Activated CD4-positive, alpha-beta T cell treated with anti-CD3 and anti-CD28 coated beads, Interleukin-2, amount 50 U/mL, for 24 hours (primary cell): ENCODE measurements at places on chromosomes 1 and 21.
A peak's percentile ranks its signal among the peaks of the same experiment; 100 is the strongest.

- no peak for DNase-seq
Measured at GRCh38 chr1:125087247-125087646, 3902.5 kb downstream of the SRGAP2C start.

GRCh38 chr1:40575336-40575735 is 43.9 kb downstream of the ZNF684 start:
- no peak for DNase-seq

GRCh38 chr1:118297521-118297920 is 112.5 kb upstream of the SPAG17 start:
- no peak for DNase-seq

DNA sequence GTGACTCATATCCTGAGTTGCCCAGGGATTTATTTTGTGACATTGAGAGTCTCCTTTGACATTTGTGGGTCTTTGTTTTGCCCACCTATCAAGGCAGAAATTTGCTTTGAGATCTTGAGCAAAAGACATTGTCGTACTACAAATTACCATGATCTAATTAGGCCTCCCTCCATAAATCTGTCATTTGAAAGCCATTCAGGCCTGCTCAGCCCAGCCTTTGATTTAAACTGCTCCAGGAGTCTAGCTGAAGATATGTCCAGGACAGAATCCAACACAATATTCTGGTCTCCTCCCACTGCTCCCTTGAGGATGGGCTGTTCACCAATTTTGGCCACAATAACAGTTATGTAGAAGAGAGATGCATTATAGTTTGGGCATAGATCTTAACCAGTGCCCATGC is 86.7 kb downstream of the PROX1 start:
- no peak for DNase-seq

- no peak for DNase-seq
Measured at GRCh38 chr1:47996406-47997226, 569 bp downstream of the TRABD2B start.

DNA sequence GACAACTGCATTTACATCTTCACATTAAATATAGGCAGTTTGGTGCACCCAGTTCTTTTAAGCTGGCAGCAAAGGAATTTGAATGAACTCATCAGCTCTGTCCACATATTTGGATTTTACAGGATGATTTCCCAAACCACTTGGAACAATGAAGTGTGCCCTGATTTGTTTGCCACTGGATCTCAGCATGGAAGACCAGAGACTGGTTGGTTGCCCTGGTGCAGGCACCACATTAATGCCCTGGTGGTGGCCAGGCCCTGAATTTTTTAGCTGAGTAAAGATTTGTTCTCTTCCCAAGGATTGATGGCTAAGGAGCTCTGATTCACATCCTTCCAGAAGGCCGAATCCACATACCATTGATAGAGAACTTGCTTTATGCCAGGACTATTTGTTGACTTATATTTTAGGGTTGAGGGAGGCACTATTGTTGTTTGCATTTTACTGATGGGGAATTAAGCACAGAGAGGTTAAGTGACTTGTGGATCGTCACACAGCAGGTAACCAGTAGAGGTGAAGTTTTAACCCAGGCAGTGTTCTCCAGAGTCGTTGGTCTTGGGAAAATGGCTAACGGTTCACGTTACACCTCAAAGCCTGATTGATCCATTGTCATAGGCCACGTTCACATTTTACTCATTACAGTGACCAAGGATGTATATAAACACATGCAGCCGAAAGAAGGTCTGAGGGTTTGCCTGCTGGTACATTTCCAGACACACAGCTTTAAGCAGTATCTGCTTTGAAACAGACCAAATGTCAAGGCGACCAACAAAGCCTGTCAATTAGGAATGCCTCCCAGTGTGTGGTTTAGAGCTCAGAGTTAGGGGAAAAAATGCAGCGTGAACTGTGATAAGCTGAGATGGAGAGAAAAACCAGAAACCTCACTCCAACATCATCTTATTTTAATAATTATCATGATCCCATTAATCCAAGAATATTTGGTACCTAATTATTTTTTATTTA is 50.7 kb downstream of the KAZN start:
- DNase-seq, result no peak

- DNase-seq, result no peak
Measured at GRCh38 chr1:156153362-156153761, at the start of gene SEMA4A. Gene SEMA4A (plus strand): TSS chr1:156153585. CDS start chr1:156154579, 994 bp downstream.

- no peak for DNase-seq
Measured at GRCh38 chr1:175689396-175689795, 54.0 kb downstream of the TNR start.

DNA sequence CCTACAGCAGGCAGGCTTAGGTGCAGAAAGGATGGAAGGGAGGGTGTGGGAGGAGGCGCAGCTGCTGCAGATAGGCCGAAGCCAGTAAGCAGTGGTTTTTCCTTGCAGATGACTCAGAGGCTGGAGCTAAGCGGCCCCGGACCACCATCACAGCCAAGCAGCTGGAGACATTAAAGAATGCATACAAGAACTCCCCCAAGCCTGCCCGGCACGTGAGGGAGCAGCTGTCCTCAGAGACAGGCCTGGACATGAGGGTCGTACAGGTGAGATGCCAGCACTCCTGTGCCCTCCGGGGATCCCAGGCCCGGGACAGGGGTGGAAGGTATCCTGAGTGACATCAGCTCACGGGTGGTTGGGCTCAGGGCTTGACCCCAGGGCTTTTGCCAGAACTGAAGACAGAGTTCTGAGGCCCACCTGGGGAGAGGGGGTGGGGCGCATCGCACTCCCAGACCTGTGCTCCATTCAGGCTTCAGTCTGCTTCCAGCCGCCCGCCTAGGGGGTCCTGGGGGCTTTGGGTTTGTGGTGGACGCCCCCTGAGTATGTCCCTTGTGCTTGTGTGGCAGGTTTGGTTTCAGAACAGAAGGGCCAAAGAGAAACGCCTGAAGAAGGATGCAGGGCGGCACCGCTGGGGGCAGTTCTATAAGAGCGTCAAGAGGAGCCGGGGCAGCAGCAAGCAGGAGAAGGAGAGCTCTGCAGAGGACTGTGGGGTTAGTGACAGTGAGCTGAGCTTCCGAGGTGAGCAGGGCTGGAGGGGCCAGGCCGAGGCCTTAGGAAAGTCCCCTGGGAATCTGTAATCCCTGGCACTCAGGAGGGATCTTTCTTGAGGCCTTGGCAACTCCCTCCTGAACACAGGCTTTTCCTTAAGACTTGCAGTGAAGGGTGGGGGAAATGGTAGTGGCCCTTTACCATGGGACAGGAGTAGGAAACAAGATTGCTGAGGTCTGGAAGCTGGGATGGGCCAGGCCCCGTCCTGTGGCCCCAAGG is 41.5 kb downstream of the LHX4 start:
- no peak for DNase-seq

- no peak for DNase-seq
Measured at GRCh38 chr1:83762039-83762365, 236.9 kb downstream of the TTLL7 start.

DNA sequence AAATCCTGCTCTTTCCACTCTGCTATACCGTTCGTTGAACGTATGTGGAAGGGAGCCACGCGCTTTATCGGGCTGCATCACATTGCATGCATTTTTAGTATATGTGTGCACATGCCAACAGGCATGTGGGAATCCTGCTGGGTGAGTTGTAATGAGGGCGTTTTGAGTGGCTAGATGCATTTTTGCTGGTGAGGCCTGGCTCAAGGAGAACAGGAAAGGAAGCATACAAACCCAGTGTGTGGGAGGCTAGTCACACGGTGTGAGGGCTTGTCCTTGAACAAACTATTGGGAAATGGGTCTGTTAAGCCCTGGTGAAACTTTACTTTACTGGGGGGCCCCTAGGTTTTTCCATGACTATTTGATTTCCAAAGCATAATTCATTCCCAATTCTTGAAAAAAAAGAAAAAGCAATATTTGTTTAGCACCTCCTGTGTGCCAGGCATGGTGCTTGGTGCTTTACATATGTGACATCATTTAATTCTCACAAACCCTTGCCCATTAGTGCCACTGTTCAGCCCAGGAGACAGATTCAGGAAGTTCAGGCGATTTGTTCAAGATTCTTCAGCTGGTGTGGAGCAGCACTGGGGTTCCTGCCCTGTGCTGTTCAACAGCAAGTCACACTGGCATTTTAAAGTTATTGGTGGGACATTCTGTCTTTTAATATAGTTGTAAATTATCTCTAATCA is 25.6 kb upstream of the JUN start:
- DNase-seq, result no peak

DNA sequence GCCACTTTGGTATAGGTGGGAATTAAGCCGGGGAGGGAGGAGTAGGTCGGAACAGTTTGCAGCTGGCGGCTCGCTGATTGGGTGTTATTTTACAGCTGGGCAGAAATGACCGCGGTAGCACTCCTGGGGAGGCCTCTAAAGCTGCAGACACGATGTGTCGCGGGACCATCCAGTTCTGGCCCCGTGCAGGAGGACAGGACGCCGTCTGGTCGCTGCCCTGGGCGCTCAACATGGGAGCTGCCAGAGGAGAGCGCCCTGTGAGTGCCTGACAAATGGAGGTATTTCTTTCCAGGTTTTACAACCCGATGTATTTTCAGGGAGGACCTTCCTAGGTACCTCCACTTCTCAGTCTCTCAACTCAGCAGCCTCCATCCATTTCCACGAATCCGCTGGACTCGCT is 46.2 kb downstream of the CDC7 start:
- no peak for DNase-seq

DNA sequence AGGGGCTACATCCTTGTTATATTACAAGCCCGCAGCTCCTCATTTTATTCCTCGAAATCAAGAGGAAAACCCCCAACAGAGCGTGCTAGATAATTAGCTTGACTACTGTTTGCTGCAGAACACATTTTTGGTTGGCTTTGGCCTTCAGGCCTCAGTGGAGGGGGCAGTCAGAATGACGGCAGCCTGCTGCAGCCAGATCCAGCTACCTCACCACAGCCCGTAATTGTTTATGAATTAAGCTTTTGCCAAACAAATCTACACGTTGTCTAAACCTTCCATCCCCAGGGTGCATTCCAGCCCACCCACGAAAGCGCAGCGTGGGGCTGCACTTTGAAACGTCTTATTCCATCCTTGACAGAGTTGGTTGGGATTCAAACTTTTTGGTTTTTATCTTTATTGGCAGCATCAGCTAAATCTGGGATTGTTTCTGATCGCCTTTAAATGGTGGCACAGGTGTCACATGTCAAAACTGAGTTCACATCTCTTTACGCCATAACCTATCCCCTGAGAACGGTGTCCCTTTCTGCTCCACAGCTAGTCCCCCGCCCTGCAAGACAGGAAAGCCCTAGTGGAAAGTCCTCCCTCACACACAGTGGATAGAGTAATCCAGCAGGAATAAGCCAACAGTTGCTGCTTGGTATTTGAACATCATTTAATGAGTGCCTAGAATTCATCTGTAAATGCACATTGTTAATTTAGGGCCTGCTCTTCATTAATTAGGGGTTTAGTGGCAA is 195.5 kb downstream of the LMO4 start:
- no peak for DNase-seq

- no peak for DNase-seq
Measured at GRCh38 chr1:57494530-57495079, 70.7 kb upstream of the DAB1 start.

GRCh38 chr1:45331436-45332345 is 5.0 kb downstream of the HPDL start:
- no peak for DNase-seq

GRCh38 chr1:107057197-107058133 is 991 bp downstream of the PRMT6 start:
- DNase-seq, result peak; percentile 24

DNA sequence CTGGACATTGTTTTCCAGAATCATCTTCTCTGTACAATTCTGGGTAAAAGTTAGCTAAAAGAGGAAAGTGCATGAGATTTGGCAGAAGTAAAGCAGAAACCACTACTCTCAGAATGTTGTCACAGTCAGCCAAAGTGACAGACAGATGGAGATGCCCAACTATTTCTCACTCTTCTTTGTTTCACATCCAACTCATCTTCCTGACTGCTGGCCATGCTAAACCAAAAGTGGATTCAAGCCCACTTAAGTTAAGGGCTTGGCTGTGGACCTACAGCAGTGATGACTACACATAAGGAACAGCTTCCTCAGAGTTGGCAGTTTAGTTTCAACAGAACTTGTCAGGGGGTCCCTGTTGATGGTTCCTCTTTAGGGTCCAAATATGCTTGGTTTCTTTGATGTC is 730.2 kb downstream of the LRRIQ3 start:
- no peak for DNase-seq

- no peak for DNase-seq
Measured at GRCh38 chr1:221806984-221807383, 65.1 kb upstream of the DUSP10 start.

GRCh38 chr1:244280201-244280600 is 171.5 kb downstream of the ADSS2 start:
- no peak for DNase-seq

- no peak for DNase-seq
Measured at GRCh38 chr1:98256700-98257099, 335.9 kb upstream of the DPYD start.

DNA sequence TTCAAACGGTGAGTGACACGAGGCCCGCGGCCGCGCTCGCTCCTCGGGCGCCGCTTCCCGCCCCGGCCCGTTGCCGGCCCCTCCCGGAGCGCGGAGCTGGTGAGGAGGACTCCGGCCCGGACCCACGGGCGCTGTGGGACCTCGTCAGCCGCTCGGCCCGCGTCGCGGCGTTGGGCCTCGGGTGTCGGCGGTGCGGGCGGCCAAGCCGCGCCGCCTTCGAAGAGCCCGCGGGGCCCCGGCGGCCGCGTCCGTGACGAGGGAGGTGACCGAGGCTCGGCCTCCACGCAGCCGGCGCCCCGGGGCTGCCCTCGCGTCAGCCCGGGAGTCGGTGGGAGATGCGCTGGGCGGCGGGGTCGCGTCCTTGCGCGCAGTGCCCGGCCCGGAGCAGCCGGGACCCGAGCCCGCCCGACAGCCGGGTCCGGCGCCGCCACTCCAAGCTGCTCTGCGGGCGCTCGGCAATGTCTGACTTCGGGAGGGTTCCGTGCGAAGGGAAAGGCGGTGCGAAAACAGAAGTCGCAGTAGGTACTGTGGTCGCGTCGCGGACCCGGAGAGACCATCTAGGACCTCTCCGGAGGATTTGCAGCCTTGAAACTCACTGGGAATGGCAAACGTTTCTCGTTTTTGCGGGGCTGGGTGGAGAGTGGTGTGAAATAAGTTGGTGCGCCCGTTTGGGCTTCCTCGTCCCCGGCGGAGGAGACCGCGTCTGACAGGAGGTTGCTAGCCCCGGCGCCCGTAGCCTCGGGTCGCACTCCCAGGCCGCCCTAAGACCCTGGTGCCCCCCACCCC is 829 bp downstream of the SPEN start:
- peak; percentile 33 for DNase-seq

GRCh38 chr21:41970751-41971653 is 17.2 kb upstream of the C2CD2 start:
- no peak for DNase-seq

- DNase-seq, result no peak
Measured at GRCh38 chr1:55131218-55131617, 83.9 kb downstream of the USP24 start.

GRCh38 chr21:25329227-25329825 is 278.0 kb downstream of the MRPL39 start:
- no peak for DNase-seq

DNA sequence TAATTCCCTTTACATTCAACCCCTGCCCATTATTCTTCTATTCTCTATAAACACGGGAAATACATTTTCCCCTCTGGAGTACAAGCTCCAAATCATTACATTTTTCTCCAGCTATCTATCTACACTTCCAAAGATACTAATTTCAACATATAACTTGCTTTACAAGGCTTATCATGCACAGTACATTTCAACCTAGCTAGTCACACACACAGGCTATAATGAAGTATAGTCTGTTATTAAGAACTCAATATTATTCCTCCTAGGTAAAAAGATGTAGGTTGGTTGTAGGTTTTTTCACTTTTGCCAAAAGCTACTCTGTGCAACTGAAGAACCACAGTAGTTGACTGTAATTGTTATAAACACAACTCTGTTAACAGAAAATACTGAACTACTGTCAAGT is 8.1 kb downstream of the ZNF281 start:
- DNase-seq, result no peak
